ENCODE measurements at places on chromosomes 7 and 10. TPM values are rescaled to one million over a fixed set of nuclear protein-coding genes. Genes with fewer than 3 reads are reported as not detected.
A peak's percentile ranks its signal among the peaks of the same experiment; 100 is the strongest.

- no peak for DNase-seq
Observed at GRCh38 chr7:128914566-128915151, 4.2 kb upstream of the KCP start.

WNT16 gene
- not detected for total RNA-seq

GAD2 gene
- total RNA-seq, result not detected

DNA sequence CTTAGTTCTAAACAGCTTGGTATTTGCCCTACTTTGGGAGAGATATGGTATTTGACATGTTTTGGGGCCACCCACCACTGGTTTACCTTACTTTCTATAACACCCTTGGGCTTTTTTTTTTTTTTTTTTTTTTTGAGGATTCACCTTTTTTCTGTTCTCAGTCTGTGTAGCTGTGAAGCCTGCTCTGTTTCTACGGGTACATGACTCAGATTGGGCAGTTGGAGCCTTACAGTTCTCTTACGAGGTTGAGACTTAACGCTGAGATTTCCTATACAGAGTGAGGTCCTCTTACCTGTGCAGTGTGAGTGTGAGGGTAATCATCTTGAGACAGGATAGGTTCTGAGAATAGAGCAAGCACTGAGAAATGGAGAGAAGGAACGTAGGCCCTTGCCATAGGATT, 77.5 kb downstream of the CDK13 start:
- no peak for DNase-seq

- DNase-seq, result no peak
Observed at GRCh38 chr7:36129048-36129534, 24.0 kb upstream of the EEPD1 start.

DNA sequence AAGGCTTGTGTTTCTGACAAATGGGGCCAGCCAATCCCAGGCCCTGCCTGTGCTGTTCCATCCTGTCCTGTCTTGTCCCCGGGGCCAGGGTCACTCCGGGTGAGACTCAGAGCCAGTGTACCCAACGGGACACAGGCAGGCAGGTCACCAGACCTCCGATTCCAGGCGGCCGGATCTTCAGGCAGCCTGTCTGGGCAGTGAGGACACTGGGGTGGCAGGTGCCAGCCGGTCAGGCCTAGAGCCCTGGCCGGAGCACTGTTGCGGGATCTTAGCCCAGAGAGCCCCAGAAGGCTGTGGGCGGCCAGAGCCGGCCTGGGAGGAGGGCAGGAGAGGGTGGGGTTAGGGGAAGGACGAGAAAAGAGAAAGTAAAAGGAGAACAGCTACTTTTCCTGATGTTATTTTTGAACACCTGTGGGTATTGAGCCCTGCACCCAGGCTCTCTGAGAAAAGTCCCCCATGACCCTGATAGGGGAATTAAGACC, 134.3 kb upstream of the TNRC18 start:
- peak; percentile 58 for DNase-seq

DNA sequence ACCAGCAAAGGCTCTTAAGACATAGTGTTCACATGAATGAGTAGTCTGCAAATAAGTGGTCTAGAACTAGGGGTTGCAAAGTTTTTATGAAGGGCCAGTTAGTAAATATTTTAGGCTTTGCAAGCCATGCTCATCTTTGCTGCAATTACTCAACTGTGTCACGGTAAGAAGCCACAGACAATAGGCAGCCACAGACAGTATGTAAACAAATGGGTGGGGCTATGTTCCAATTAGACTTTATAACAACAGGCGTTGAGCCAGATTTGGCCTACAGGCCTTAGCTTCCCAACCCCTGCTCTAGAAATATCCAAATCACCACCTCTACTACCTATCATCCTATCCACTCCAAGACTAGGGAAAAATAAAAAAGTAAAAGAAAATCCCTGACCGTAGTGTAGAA, 9.2 kb downstream of the IKZF5 start:
- no peak for DNase-seq

All from thyroid gland (tissue), 4 donors.